ENCODE measurements at places on chromosomes 13 and 19.

- no peak for DNase-seq
Measured at GRCh38 chr19:29664753-29665214, 477 bp upstream of the PLEKHF1 start.

DNA sequence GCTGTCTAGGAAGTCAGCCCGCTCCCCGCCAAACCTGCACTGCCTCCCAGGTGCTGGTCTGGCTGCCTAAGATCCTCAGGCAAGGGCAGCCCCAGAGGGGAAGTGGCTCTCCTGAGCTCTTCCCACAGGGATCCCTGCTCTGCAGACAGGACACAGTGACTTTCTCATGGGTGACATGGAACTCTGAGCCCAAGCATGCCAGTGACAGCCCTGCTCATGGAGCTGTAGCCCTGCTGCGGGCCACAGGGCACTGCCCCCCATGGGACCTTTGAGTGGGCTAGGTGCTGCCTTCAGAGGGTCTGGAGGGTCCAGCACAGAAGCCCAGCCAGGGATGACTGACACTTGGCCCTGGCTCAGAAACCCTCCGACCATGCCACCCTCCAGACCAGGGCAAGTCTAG, 109.1 kb downstream of the TUBA3C start:
- DNase-seq = no peak

- no peak for DNase-seq
Measured at GRCh38 chr19:11279505-11280236, 16.3 kb upstream of the TSPAN16 start.

DNA sequence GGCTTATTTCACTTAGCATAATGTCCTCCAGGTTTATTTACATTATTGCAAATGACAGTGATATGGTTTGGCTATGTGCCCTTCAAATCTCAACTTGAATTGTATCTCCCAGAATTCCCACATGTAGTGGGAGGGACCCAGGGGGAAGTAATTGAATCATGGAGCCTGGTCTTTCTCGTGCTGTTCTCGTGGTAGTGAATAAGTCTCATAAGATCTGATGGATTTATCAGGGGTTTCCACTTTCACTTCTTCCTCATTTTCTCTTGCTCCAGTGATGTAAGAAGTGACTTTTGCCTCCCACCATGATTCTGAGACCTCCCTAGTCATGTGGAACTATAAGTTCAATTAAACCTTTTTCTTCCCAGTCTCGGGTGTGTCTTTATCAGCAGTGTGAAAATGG, 109.6 kb downstream of the VWA8 start:
- DNase-seq = no peak

- peak; percentile 36 for DNase-seq
Measured at GRCh38 chr13:107118506-107118905, 550.6 kb upstream of the ARGLU1 start.

DNA sequence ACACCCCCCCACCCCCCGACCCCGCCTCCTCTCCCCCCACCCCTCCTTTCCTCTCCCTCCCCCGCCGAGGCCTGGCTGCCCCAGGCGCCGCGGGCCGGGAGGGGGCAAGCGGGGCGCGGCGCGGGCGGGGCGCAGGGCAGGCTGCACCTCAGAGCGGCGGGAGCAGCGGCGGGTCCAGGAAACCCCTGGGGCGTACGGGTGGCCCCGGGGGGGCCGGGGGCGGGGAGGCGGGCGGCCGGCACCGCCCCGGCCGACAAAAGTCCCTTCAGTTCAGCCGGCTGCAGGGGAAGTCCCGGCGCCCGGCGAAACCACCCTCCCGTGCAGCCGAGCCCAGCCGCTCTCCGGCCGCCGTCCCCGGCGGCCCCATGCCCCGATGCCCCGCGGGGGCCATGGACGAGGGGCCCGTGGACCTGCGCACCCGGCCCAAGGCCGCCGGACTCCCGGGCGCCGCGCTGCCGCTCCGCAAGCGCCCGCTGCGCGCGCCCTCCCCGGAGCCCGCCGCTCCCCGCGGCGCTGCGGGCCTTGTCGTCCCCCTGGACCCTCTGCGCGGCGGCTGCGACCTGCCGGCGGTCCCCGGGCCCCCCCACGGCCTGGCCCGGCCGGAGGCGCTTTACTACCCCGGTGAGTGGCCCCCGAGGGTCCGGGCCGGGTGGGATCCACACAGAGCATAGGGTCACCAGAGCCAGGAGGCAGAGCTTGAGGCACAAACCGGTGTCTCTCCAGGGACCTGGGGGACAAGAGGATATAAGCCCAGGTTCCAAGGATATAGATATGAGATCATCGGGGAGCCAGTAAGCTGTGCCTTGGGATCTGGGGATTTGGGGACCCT, at the start of gene BCL3:
Gene BCL3 (plus strand): TSS at position 283 of the 829 bp plus-strand sequence. CDS start 83 bp downstream, at position 366.
- no peak for DNase-seq

GRCh38 chr19:12295191-12295590, 508 bp upstream of the ZNF44 start:
- no peak for DNase-seq

DNA sequence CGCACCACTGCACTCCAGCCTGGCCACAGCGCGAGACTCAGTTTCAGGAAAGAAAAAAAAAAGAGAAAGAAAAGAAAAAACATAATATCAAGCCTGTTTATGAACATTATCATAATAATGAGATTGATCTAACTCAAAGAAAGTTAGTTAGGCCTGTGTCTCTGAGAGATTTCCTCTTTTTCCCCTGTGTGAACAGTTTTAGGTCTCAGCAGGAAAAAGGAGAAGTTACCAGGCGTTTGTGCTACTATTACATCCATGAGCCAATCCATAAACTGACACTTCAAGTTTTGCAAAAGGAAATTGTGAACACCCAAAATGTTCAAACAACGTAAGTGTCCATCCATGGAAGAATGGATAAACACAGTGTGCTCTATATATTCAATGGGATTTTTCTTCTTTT, 3.8 kb downstream of the TARM1 start:
- no peak for DNase-seq

DNA sequence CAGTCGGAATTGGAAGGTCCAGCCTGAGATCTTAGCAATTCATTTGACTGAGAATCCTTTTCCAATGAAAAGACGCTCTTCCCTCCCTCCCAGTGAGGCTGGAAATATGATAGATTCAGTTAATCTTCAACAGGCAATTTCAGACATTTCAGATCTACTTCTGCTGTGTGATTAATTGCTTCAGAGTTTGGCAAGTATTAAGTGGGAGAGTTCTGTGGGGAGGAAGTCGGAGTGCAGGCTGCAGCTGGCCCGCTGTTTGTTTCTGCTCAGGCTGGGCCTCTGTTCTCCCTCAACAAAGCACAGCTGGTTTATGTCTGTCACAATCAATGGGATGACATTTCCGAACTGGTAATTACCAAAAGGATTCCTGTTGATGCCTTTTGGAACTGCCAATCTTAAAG, 178.2 kb downstream of the NDFIP2 start:
- DNase-seq = no peak

GRCh38 chr13:107031716-107032115, 463.8 kb upstream of the ARGLU1 start:
- DNase-seq = no peak

DNA sequence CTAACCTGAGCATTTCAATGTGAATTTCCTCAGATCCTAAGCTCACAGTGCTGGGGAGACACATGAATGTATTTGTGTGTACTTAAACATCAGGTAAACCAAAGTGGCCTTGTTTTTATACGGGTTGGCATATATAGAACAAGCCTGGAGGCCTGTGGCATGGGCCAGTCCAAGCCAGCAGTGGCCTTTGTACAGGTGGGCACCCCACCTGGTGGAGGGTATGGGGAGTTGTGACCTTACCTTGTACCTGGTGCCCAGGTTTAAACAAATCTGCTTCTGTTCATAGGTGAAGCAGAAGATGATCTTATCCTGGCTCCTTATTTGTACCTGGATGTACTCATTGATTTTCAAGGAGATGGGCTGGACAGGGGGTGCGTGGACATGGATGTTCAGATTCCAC, 71.0 kb downstream of the ERICH6B start:
- DNase-seq = no peak

DNA sequence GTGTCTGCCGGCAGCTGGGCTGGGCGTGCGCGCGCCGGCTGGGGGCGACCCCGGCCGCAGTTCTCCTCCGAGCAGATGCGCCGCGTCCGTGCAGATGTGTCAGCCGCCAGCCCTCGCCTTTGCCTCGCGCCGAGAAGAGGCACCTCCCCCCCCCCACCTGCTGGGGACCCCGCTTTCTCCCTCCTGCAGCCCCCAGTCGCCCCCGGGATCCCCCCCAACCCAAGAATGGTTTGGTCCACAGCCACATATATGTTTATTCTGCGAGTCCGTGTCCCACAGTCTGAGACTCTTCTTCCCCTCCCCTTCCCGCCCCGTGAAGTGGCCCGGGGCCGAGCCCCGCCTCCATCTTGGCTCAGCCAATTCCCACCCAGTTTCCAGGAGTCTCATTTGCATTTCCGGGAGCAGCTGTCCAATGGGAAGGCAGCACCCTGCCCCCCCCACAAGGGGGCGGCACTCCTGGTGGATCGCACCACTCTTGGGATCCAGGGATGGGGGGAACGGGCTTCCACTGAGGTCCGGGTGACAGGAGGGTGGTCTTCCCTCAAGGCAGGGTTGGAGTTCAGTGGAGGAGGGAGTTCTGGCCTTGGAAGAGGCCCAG, 8.6 kb downstream of the ISOC2 start:
- peak; percentile 83 for DNase-seq

GRCh38 chr19:8850488-8850887, 18.3 kb downstream of the MBD3L1 start:
- no peak for DNase-seq

DNA sequence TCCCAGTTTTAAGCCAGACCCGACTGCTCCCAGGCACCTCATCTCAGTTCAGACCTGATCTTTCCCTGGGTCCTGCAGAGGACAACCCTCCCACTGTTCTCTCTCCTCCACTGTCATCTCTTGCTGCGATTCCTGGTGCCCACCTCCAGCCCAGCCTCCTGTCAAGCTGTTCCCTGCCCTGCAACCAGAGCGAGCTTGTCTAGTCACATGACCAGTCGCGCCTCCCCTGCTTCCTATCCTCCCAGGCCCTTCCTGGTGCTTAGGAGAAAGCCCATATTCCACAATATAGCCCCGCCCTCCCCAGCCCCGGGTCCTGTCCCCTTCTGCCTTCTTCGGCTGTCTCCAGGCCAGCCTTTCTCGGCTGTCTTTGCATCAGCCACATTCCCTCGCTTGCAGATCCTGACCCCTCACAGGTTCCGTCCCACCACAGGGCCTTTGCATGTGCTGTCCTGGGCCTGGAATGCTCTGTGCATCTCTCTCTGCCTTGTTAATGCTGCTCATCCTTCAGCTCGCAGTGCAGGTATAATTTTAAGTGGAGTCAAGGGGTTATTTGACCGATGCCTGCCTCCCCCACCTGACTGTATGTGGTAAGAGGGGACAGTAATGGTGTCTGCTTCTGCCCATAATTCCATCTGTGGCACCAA, 88.8 kb downstream of the IER2 start:
- no peak for DNase-seq

DNA sequence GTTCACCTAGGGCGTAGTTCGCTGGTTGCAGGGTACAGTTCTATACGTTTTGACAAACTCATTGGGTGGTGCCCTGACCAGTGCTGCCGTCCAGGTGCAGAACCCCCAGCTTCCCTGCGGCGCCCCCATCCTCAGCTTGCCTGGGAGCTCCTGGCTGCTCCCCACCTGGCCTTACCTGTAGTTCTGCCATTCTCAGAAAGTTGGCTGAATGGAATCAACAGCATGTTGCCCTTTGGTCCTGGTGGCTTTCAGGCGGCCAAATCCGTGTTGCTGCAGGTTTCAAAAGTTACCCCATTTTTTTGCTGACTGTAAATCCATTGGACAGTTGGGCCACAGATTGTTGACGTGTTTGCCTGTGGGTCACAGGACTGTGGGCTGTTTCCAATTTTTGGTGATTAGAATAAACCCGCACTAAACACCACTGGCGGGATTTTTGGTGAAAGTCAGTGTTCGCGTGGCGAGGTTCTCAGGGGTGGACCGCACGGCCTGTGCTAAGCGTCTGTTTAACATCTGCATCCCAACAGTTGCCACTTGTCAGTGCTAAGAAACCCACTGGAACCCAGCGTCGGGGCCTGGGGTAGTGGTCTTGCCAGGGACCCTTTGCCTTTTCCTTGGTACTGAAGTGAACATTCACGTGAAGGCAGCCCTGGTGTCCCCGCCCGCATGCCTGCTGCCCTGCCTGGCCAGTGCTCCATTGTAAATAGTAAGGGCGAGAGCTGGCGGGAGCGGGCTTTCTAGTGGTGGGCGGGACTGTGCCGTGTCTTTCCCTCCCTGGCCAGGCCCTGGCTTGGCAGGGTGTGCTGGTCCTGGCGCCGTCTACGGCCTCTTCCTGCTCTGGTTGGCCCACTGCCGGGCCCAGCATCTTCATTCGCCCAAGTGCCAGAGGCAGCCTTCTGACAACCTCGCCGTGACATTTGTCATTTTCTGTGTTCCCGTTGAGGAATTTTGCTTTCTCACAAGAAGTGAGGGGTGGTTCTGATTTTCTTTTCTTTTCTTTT, 3.3 kb downstream of the DOT1L start:
- DNase-seq = no peak

GRCh38 chr13:112362021-112362420, 14.1 kb upstream of the SPACA7 start:
- no peak for DNase-seq

- no peak for DNase-seq
Measured at GRCh38 chr19:4981681-4981958, 12.7 kb downstream of the KDM4B start.

- no peak for DNase-seq
Measured at GRCh38 chr13:100671389-100672182, 3.0 kb downstream of the TMTC4 start.

DNA sequence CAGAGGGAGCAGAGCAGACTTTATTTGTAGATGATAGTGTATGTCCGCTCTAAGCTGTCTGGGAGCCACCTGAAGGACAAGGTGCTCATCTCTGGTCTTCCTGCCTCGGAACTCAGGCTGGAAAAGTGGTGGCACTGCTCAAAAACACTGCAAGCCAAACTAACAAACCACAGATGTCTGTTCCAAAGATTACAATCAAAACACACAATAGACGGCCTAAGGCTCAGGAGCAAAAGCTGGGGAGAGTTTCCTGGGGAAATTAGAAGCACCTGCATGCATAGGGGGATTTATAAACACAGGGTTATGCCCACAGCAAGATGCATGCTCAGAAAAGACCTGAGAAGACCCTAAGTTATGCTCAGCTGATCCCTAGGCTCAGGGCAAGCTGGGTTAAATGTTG, 9.4 kb upstream of the EVI5L start:
- DNase-seq = no peak

DNA sequence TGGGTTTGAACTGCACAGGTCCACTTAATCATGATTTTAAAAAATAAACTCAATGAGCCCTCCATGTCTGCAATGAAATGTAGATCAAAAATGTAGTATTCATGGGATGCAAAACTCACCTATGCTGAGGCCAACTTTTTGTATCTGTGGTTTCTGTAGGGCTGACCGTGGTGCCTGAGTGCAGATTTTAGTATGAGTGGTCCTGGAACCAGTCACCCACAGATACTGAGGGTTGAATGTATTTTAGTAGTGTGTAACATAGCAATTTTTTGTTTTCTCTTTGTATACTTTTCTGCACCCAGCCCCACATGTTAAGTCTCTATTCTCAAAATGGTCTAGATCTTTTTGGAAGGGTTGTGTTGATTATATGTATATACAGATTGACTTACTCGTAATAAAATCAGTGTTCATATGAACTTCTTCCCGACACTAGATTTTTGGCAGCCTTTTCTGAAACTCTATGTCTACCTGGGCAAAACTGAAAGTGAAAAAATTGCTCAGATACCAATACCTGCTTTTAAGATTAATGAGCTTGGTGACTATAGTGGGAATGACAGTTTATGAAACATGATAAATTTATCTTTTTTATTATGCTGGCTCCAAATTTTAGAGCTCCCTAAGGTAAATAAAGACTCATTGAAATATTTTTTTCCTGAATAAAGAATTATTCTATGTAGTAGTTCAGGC, 51.6 kb downstream of the DNAJC15 start:
- DNase-seq = no peak

GRCh38 chr19:14968247-14968646, 11.4 kb downstream of the SLC1A6 start:
- DNase-seq = no peak

GRCh38 chr13:48804821-48805601, 151.3 kb downstream of the CYSLTR2 start:
- no peak for DNase-seq

Data from NCI-H187 treated with DMSO at 0.1 percent for 48 hours (cell line).